ENCODE measurements at places on chromosomes 4 and X.
A peak's percentile ranks its signal among the peaks of the same experiment; 100 is the strongest.

DNA sequence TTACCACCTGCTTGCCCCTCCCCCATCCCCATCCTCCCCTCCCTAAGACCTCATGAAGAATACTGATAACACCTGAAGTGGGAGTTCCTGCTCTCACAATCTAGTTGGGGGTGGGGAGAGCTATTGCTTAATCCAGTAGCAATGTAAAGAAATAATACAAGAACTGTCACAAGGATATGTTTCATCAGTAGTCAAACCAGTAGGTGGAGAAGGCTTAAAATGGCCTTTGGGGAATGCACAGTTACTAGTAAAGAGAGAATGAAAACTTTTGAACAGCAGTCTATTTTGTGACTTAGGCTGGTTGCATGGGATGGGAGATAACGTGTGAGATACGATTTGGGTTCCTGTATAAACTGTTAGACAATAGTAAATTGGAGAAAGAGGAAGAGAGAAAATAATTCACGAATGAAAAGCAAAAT is 6.0 kb downstream of the GALNT7 start:
- no peaks in the 10 kb centered on the region for H3K27me3 ChIP-seq
- no peak overlapping the region for H3K4me3 ChIP-seq

- H3K36me3 ChIP-seq = no peaks in the 10 kb centered on the region
- H3K27ac ChIP-seq = no peak overlapping the region
- H3K27me3 ChIP-seq = no peaks in the 10 kb centered on the region
- no peak overlapping the region for H3K4me3 ChIP-seq
- DNase-seq = no peak
- no peaks in the 10 kb centered on the region for H3K4me1 ChIP-seq
Measured at GRCh38 chrX:150410513-150410912, 47.4 kb downstream of the MAMLD1 start.

DNA sequence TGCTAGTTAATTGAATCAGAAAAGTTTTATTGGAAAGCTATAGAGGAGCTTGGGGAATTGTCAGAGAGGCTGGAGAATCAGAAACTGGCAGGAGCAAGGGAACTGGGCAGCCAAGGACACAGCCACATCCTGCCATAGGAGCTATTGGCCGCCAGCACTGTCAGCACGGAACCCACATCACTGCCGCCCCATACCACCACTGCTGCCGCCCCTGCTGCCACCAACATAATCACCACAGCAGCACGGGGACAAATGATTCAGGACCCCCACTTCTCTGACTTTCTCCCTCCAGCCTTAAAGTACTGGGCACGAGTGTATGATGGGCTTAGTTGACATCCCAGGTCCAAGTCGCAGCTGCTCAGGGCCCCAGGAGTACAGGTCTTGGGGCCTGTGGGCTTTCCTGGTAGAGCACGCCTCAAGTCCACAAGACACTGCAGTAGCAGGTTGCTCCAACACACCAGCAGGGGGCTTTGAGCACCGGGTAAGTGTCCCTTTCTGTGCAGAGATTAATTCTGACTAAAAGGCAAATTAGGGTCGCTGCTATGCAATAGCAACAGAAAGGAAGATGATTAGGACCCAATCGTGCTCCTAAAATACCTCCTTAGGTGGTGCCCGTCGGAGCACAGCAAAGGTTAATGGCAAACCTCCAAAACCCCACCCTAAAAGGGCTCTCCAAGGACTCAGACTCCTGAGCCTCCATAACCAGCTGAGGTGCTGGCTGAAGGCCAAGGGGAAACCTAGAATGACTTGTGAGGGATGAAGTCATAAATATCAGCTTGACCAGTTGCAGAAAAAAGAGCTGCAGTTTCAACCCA is 6.9 kb downstream of the PJA1 start:
- H3K27ac ChIP-seq = no peak overlapping the region
- no peak overlapping the region for H3K4me3 ChIP-seq
- no peaks in the 10 kb centered on the region for H3K36me3 ChIP-seq
- DNase-seq = peak; percentile 77
- H3K27me3 ChIP-seq = no peaks in the 10 kb centered on the region
- peaks cover 10% of the 10 kb centered on the region for H3K4me1 ChIP-seq

DNA sequence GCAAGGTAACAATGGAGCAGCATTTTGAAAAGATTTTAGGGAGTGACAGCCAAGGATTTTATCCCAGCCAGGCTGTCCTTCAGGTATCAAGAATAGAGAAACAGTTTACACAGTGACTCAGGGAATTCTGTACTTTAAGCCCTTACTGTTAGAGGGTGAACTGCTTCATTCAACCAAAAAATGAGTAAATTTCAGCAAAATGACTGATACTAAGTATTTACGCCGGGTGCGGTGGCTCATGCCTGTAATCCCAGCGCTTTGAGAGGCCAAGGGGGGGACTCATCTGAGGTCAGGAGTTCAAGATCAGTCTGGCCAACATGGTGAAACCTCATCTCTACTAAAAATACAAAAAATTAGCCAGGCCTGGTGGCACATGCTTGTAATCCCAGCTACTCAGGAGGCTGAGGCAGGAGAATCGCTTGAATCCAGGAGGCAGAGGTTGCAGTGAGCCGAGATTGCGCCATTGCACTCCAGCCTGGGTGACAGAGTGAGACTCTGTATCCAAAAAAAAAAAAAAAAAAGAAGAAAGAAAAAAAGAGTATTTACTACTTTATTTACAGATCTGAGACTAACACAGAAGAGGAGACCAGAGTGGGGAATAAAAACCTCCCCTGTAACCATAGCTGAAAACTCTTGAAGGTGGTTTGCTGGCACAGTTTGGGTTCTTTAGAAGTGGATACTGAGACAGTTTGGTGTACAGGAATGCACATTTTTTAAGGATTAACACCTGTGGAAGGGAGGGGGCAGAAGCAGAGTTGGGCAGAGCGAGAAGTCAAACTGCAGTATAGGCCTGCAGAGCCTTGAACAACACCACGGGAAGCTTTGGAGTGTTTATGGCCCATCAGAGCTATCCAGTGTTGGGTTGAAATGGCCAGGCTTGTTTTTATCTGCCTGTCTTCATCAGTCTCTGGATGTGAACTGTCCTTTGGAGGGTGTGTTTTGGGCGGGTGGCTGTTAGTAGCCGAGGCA is 40.5 kb downstream of the TMEM131L start:
- H3K36me3 ChIP-seq = no peaks in the 10 kb centered on the region
- H3K4me1 ChIP-seq = peaks cover 48% of the 10 kb centered on the region
- DNase-seq = no peak
- no peak overlapping the region for H3K4me3 ChIP-seq

- no peak for DNase-seq
- no peaks in the 10 kb centered on the region for H3K36me3 ChIP-seq
- H3K4me1 ChIP-seq = peaks cover 8% of the 10 kb centered on the region
- no peak overlapping the region for H3K4me3 ChIP-seq
Measured at GRCh38 chrX:26234177-26234576, 18.2 kb downstream of the MAGEB5 start.

DNA sequence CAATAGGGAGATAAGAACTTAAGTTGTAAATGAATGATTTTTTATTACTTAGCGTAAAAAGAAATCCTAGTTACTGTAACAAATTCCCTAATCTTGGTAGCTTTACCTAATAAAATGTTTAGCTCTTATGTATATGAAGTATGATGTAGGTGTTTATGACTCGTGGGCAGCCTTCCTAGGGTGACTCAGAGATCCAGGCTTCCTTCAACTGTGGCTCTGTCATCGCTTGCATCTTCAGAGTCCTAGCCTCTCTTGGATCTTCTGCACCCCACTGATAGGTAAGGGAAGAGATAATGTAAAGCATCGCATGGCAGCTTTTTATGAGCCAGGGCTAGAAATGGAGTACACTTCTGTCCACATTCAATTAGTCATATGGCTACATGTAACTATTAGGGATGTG is 165.6 kb upstream of the GLRA2 start:
- DNase-seq = no peak
- H3K4me1 ChIP-seq = no peaks in the 10 kb centered on the region
- no peak overlapping the region for H3K4me3 ChIP-seq
- no peaks in the 10 kb centered on the region for H3K36me3 ChIP-seq
- no peak overlapping the region for H3K27ac ChIP-seq

- H3K27me3 ChIP-seq = no peaks in the 10 kb centered on the region
- no peak overlapping the region for H3K27ac ChIP-seq
- no peak overlapping the region for H3K4me3 ChIP-seq
- DNase-seq = peak; percentile 59
- no peaks in the 10 kb centered on the region for H3K4me1 ChIP-seq
Measured at GRCh38 chr4:109067508-109068235, 234.8 kb downstream of the COL25A1 start.

GRCh38 chr4:37666625-37667071 is 19.5 kb downstream of the RELL1 start:
- H3K27me3 ChIP-seq = no peaks in the 10 kb centered on the region
- peaks cover 40% of the 10 kb centered on the region for H3K4me1 ChIP-seq
- no peak overlapping the region for H3K27ac ChIP-seq
- peak; percentile 43 for DNase-seq

- no peaks in the 10 kb centered on the region for H3K27me3 ChIP-seq
- H3K36me3 ChIP-seq = no peaks in the 10 kb centered on the region
- H3K4me3 ChIP-seq = no peak overlapping the region
- H3K27ac ChIP-seq = no peak overlapping the region
- no peak for DNase-seq
Measured at GRCh38 chr4:61545902-61546480, 345.9 kb downstream of the ADGRL3 start.

DNA sequence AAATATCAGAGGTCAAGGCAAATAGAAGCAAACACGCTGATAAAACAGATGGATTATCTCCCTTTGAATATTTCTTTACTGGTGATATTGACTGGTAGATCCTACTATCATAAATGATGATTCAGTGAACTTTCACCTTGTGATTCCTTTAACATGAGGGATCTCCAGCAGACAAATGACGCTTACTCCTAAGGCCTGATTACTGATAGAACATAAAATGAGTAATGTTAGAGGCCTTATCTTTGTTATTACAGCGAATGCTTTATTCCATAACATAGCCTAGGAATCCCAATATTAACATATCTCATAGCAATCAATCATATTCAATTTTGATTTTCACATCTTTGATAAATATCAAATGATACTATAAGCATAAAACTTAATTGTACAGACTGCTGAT is 152.3 kb downstream of the SLC10A7 start:
- H3K4me3 ChIP-seq = no peak overlapping the region
- no peak overlapping the region for H3K27ac ChIP-seq
- no peaks in the 10 kb centered on the region for H3K27me3 ChIP-seq
- peaks cover 13% of the 10 kb centered on the region for H3K4me1 ChIP-seq

DNA sequence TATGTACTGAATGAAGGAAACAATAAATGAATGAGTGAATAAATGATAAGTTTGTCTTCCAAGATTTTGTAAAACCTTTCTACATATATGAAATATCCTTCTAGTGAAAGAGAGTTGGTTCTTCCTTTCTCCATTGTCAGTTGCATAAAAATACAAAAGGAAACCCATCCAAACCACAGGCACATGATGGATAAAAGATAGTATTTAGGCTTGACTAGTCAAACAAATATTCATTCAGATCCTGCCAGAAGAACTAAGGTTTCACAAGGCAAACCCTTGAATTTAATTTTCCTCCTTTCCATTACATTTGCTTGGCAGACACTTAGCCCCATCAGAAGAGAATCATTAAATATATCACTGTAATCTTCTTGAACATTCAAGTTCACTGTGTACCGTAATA is 208.4 kb downstream of the COL25A1 start:
- H3K4me3 ChIP-seq = no peak overlapping the region
- H3K4me1 ChIP-seq = no peaks in the 10 kb centered on the region
- H3K27me3 ChIP-seq = no peaks in the 10 kb centered on the region

GRCh38 chr4:109368661-109369060 is 65.0 kb upstream of the SEC24B start:
- no peaks in the 10 kb centered on the region for H3K36me3 ChIP-seq
- no peak overlapping the region for H3K4me3 ChIP-seq
- no peak for DNase-seq
- no peaks in the 10 kb centered on the region for H3K27me3 ChIP-seq
- H3K27ac ChIP-seq = no peak overlapping the region
- H3K4me1 ChIP-seq = no peaks in the 10 kb centered on the region

DNA sequence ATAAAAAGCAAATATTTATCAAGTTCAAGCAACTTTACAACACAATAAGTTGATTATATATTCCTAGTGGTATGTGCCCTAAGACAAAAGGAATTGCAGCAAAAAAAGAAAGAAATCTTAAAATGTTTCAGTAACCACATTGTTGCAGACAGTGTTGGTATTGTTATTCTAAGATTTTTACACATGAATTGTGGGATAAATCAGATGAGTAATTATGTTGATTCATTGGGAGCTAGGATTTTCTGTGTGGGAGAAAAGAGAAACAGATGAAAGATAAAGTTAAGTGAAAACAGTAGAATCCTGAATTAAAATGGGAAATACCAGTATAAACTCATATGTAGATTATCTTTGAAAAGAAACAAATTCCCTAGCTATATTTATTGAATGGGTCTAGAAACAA is 362.4 kb downstream of the PPP3CA start:
- no peaks in the 10 kb centered on the region for H3K36me3 ChIP-seq
- no peaks in the 10 kb centered on the region for H3K27me3 ChIP-seq
- no peaks in the 10 kb centered on the region for H3K4me1 ChIP-seq
- no peak overlapping the region for H3K4me3 ChIP-seq

Data from body of pancreas (tissue), 4 donors.